ENCODE measurements at places on chromosomes 6 and 20.

- ATAC-seq, result peak; percentile 60
These were observed 16.7 kb upstream of the TBC1D20 start for GRCh38 chr20:478949-479429.

GRCh38 chr6:121858986-121859385, 423.5 kb downstream of the GJA1 start:
- ATAC-seq, result no peak

DNA sequence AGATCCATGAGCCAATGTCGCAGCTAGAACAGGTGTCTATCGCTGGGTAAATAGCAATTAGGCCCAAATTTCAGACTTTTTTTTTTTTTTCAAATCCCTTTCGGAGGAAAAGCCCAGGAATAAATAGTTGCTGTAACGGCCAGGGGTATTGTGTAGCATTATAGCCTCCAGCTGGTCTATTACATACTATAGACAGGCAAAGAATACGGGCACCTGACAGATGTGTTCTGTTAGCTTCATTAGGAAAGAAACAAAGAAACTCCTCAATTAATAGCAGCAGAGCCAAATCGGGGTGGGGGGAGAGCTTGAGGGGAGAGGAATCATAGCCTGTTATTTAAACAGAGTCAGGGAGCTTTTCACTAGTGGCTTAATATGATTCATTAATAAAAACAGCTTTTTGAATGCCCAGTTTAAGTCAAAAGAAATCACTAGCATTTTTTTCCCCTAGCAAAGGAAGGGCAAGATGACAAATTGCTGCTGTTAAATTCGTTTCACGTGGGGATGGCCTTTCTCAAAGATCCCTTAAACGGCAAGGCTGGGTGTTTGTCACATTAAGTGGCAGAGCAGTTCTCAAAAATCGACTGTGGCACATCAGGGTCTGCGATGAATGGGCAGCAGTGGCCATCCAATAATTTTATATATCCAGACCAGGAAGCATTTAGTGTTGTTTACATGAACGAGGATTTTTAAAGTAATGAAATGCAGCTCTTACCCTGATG, 139.4 kb downstream of the ID4 start:
- ATAC-seq, result no peak

GRCh38 chr20:51058017-51058416, 35.1 kb upstream of the KCNG1 start:
- no peak for ATAC-seq

GRCh38 chr6:65787787-65788186, 80.8 kb upstream of the EYS start:
- ATAC-seq, result no peak

DNA sequence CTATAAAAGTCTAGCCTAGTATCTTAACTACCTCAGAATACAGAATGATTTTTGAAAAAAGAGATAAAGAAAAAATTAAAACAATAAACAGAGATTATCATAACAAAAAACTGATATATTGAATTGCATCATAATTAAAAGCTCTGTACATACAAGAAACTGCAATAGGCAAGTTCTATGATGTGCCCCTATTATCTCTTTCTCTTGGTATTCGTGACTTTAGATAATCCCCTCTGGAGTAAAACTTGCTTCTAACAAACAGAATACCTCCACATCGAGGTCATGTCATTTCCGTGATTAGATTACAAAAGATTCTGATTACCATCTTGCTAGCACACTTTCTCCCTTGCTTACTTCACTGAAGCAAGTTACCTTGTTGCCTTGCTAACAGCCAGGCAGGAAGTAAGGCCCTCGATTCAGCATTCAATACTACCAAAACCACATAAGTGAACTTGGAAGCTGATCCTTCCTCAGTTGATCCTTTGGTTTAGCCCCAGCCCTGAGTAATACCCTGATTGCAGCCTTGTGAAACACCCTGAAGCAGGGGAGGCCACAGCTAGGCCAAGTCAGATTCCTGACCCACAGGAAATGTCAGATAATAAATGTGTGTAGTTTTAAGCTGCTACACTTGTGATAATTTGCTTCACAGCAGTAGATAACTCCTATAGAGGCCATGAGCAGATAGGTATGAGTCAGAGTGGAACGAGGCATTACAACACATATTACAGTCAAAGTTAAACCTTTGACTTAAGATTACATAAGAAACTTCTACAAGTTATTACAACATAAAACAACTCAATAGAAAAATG, 53.7 kb upstream of the TMX4 start:
- ATAC-seq, result peak; percentile 79

GRCh38 chr6:121302882-121303281, 31.4 kb downstream of the TBC1D32 start:
- no peak for ATAC-seq

DNA sequence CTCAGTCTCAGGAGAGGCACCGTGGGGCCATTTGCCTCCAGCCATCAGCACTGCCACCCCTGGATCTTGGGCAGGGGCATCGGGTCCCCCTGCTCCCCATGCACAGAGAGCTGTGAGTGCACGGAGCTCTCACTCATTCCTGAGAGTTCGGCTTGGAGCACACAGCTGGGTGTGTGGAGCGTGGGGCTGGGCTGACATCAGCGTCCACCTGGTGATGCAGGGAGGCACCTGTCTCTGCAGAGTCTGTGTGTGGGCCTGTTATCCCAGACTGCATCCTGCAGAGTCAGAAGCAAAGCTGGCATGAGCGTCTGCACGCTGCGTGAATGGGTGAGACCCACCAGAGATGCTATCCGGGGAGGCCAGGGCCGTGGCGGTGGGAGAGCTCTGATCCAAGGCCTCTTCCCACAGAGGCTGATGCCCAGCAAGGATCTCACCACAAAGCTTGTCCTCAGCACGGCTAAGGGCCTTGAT, 248.8 kb upstream of the AFDN start:
- no peak for ATAC-seq

GRCh38 chr20:41989935-41990635, 371.9 kb upstream of the CHD6 start:
- no peak for ATAC-seq

- ATAC-seq, result no peak
These were observed 277.7 kb upstream of the RIMS1 start for GRCh38 chr6:71608646-71609045.

DNA sequence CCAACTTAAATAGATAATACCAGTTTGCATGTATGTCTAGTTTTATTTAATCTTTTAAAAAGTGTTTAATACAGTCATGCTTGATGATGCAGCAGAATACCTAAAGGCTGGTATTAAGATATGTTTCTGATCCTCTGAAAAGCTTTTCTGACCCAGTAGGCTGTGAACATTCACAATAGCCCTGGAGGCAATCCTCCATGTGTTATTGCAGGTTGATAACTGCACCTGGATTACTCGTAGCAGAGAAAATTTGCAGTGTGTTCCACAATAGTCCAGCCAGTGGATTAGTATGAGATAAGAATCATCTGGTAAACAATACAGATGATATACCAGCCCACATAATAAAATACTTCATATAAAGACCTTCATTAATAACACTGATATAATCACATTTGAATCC, 178.9 kb upstream of the RNF217 start:
- ATAC-seq, result no peak

GRCh38 chr20:51533291-51534172, 9.0 kb downstream of the NFATC2 start:
- ATAC-seq, result no peak

GRCh38 chr20:34562641-34563040, 4.1 kb downstream of the MAP1LC3A start:
- ATAC-seq, result no peak

DNA sequence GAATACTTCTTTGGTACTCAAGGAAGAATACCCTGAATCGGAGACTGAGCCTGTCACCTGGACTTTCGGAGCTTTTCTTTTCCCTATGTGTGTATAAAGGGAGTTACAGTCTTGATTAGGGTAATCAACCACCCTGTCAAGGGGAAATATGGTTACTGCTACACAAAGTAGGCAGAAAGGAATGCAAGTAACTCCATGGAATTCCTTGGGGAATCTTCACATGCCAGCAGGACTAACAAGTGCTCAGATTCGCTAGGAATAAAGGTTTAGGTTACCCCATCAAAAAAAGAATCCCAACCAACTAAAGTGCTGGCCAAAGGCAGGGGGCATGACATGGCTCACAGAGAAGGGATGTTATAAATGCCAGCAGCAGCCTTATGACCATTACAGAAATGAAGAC, 10.4 kb downstream of the KCNS1 start:
- no peak for ATAC-seq

GRCh38 chr6:140314682-140315081, 940.2 kb upstream of the CITED2 start:
- no peak for ATAC-seq

DNA sequence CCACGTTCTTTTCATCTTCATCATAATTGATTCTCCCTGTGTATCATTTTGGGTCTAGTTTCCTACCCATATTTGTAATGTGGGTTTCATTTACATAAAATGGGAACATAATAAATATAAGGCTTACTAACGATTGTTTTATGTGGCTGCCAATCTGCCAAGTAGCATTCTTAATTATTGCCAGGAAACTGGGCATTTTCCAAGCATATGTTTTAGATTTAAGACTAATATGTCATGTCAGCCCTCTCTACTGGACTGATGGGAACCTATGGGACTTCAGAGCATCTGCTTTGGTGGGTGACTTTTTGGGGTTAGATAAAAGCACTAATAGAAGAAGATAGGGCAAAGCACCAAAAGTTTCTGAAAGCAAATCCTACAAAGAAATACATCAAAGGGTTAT, 157.5 kb downstream of the TBX18 start:
- ATAC-seq, result no peak

GRCh38 chr20:25269833-25270170, 21.9 kb downstream of the PYGB start:
- no peak for ATAC-seq

DNA sequence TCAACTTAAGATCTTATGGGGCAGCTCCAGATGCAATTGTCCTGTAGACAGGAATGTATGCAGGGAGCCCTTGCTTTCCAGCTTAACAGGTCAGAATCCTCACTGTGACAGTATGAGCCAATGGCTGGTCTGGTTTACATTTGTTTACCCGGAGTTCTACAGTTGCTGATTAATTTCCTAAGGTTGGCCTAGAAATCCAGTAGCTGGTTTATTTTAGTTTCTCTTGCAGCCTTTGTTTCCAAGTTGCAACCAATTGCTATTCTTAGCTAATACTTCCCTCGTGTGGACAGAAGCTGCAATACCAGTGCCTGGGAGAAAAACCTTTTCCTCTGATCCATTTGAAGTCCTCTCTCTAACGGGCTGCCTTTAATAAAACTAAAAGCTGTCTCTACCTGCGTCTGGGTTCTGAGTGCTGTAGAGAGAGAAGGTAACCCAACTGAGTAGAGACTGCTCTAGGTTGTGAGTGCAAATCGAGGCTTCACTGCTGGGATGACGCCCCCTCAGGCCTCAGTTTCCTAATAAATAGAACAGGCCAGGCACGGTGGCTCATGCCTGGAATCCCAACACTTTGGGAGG, 45.9 kb downstream of the ZNF217 start:
- ATAC-seq, result peak; percentile 26

GRCh38 chr6:110881546-110882273, 7.1 kb downstream of the AMD1 start:
- ATAC-seq, result no peak

DNA sequence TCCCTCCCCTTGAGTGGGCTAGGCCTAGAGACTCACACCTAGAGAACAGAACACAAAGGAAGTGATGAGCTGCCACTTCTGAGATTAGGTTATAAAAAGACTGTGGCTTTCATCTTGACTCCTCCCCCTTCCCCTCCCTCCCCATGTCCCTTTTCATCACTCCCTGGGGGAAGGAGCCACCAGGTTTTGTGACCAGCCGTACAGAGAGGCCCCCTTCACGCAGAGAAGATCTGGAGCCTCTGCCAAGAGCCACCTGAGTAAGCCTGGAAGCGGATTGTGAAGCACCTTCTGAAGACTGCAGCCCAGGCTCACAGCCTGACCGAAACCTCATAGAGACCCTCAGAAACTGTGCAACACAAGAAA, 118.4 kb upstream of the NXT1 start:
- no peak for ATAC-seq

DNA sequence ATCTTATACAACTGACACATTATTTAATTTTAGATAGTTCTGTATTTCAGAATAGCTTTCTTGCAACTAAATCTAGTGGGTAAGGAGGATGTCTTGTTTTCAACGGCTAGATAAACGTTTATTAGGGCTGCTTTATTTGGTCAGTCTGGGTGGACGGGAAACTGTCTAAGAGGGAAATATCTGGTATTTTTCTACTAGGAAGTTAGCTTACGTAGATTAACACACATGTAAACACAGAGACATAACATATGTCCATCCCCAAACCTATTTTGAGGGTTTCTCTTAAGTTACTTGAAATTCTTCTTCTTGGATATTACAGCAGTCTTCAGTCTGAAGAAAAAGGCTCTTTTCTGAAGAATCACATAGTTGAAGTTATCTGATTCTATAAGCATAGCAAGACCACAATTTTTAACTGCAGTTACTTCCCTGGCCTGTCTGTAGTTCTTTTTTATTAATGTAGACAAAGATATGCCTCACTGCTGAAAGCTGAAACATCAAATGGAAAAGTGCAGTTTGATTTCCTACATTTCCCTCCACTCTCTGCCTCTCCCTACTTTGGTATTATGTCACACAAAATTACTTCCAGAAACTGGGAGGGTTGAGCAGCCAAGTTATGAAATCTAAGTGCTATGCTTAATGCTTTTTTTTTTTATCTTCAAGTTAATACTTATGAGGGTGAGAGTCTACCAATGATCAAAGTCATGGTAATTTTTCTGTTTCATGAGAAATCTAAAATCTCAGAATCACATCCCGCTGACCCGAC, 37.4 kb downstream of the PLAGL1 start:
- ATAC-seq, result no peak

DNA sequence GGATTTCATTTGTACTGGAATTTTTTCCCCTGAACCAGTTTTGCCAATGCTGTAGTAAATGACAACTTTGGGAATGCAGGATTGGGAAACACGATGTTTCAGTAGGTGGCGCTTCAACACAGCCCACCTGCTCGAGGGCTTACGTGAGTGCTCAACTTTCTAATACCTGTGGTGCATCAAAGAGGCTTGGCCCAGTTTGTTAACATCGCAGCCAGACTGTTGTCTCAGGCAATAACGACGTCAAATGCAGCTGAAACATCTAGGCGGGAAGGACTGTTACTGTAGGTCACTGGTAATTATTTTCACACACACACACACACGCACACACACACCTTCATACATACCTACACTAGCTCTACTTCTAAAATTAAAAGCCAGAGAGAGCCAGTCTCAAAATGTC, 815.5 kb upstream of the SLC35B3 start:
- no peak for ATAC-seq

DNA sequence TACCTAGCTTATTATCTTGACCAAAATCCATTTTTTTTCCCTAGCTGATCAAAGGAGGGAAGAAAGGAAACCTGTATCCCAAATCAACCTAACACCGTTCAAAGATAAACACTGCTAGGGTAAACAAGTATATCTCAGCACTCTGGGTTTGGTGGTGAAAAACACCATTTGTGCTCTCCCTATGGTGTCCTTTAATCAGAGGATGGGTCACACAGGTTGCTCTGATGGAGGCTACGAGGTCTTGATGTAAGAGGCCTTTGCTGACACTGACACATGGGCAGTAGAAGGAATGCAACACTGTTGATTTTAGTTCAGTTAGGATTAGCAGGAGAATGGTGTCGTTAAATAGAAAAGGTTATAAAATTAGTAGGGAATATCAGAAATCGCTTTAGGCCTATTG, 179.3 kb downstream of the HDGFL1 start:
- ATAC-seq, result no peak

- ATAC-seq, result peak; percentile 30
These were observed 91.7 kb upstream of the ELOVL5 start for GRCh38 chr6:53440336-53440945.
